ENCODE measurements at places on chromosomes 6 and 20. TPM values are rescaled to one million over a fixed set of nuclear protein-coding genes. Genes with fewer than 3 reads are reported as not detected.

Gene TBXT
- not detected for total RNA-seq

Gene TRIM40
- not detected for total RNA-seq

Gene HTR1E
- total RNA-seq = not detected

Gene C4A
- 3.2 TPM for total RNA-seq

Gene TMEM200A
- total RNA-seq = not detected

Gene MOG
- not detected for total RNA-seq

Gene TINAG
- total RNA-seq = not detected

Gene LCA5
- 0.32 TPM for total RNA-seq

Gene CAPN11
- total RNA-seq = 0.25 TPM

Gene LY6G6D
- total RNA-seq = not detected

Gene MRPL2
- total RNA-seq = 113 TPM

Gene MYB
- total RNA-seq = 36.6 TPM

Gene NKX2-4
- total RNA-seq = not detected

Gene NHLRC1
- 0.19 TPM for total RNA-seq

Gene JPH2
- 0.12 TPM for total RNA-seq

Gene RSPO3
- total RNA-seq = not detected

Gene OR2J3
- total RNA-seq = not detected
